Activated B cell treated with CpG ODN at 0.5 μM for 24 hours (primary cell): ENCODE measurements at places on chromosomes 5 and 9. TPM values are rescaled to one million over a fixed set of nuclear protein-coding genes. Genes with fewer than 3 reads are reported as not detected.

TMEM171 gene
- total RNA-seq, result not detected in 2 replicates

PRDM9 gene
- total RNA-seq, result not detected in 2 replicates

DNA sequence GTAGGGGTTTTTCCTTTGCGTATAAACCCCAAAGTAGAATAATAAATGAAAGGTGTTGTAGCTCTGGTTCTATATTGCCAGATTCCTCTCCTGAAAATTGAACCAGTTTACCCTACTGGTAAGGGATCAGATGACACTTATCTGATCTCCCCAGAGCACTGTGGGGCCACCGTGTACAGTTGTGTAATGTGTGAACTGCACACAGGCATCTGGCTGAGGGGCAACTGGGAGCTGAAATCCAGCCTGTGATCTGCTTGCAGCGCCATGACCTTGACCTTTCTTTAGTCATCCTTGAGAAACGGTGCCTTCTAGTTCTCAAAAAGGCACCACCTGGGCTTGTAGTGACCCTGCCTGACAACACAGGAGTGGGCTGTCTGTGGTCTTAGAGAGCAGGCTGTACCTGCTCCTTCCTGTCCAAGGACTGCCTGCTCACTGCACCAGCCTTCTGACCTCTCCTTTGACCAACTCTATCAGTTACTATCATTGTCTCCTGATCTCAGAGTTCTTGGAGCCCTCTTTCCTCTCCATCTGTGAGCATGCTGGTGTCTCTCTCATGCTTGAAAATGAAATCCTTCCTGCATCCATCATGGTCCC lies 40.2 kb downstream of the PDE6A start:
- H3K36me3 ChIP-seq, result no peaks in the 10 kb centered on the region
- H3K4me3 ChIP-seq, result no peak overlapping the region
- DNase-seq, result no peak
- no peak overlapping the region for H3K27ac ChIP-seq

GRCh38 chr9:73237140-73237539 lies 85.5 kb downstream of the ANXA1 start:
- H3K4me3 ChIP-seq, result no peak overlapping the region
- DNase-seq, result no peak
- H3K27ac ChIP-seq, result no peak overlapping the region
- H3K4me1 ChIP-seq, result no peaks in the 10 kb centered on the region
- H3K36me3 ChIP-seq, result no peaks in the 10 kb centered on the region

DNA sequence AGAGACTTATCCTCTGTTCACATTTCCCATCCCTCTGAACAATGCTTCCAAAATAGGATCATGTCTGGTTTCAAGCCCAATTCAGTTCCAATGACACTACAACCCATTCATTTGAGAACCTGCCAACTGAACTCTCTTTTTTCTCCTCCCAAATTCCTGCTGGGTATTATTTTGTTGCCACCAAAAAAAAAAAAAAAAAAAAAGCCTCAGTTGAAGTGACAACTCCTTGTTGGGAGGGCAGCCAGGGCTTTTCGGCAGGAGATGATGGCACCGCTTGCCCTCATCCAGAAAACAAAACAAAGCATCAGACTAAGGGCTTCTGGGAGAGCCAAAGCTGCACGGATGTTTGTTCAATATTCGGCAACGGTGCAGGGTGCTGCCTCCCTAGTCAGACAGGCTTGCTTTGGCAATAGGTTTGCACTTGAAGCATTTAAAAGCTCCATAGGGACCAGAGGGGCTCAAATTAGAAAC lies 30.6 kb upstream of the TRIM32 start:
- H3K36me3 ChIP-seq, result no peaks in the 10 kb centered on the region
- H3K4me1 ChIP-seq, result no peaks in the 10 kb centered on the region
- H3K27ac ChIP-seq, result no peak overlapping the region

GRCh38 chr5:56910210-56910965 lies 992 bp downstream of the SETD9 start:
- peak overlapping the region; percentile 96 for H3K4me3 ChIP-seq
- peaks cover 10% of the 10 kb centered on the region for H3K36me3 ChIP-seq
- no peaks in the 10 kb centered on the region for H3K27me3 ChIP-seq
- H3K27ac ChIP-seq, result peak overlapping the region; percentile 96

GRCh38 chr9:125446561-125447094 lies 185.0 kb downstream of the GAPVD1 start:
- H3K27ac ChIP-seq, result peak overlapping the region; percentile 74
- no peaks in the 10 kb centered on the region for H3K27me3 ChIP-seq
- H3K36me3 ChIP-seq, result peaks cover 32% of the 10 kb centered on the region
- H3K4me3 ChIP-seq, result peak overlapping the region; percentile 68
- H3K4me1 ChIP-seq, result peaks cover 44% of the 10 kb centered on the region
- peak; percentile 52 for DNase-seq

- no peaks in the 10 kb centered on the region for H3K36me3 ChIP-seq
- H3K4me3 ChIP-seq, result peak overlapping the region; percentile 70
- peak; percentile 30 for DNase-seq
- H3K27ac ChIP-seq, result no peak overlapping the region
- H3K27me3 ChIP-seq, result peaks cover 37% of the 10 kb centered on the region
- H3K4me1 ChIP-seq, result peaks cover 18% of the 10 kb centered on the region
Measured at GRCh38 chr9:92807757-92808725, 43.4 kb upstream of the BICD2 start.

DNA sequence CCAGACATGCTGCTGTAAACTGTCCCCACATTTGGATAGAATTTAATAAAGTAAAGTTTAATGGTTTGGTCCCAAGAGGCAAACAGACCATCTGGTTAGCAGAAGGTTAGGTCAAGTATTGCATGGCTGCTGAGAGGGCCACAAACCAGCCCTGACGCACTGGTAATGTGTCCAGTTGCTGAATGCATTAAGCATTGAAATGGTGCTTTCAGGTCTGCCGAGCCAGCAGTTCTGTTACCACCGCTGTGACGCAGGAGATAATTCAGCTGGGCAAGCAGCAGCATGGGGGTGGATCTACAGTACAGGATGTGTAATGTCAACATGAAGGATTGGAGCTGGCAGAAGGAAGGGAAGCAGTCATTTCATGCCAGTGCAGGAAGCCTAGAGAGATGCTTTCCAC lies 16.0 kb downstream of the ZNF462 start:
- H3K36me3 ChIP-seq, result no peaks in the 10 kb centered on the region
- no peaks in the 10 kb centered on the region for H3K4me1 ChIP-seq
- H3K4me3 ChIP-seq, result no peak overlapping the region
- no peak overlapping the region for H3K27ac ChIP-seq
